ENCODE measurements at places on chromosomes 1 and 21.

GRCh38 chr1:217149791-217150190 lies 426.6 kb upstream of the ESRRG start:
- no peak for DNase-seq

DNA sequence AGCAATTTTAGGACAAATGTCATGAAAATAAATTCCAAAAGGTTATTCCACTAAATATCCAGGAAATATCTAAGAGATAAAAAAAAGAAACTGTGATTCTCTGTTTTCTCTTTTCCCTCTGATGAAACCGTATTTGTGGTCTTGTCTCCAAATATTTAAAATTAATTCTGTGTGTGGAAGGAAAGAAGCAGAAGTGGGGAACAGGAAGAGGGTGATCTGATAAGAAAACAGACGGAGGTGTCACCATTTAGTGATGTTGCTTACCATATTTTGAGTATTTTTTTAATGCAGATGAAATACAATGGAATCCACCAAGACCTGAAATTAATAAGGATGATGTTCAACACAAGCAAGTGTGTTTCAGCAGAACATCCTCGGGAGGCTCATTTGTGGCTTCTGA lies 29.6 kb downstream of the CLCA1 start:
- DNase-seq, result no peak

DNA sequence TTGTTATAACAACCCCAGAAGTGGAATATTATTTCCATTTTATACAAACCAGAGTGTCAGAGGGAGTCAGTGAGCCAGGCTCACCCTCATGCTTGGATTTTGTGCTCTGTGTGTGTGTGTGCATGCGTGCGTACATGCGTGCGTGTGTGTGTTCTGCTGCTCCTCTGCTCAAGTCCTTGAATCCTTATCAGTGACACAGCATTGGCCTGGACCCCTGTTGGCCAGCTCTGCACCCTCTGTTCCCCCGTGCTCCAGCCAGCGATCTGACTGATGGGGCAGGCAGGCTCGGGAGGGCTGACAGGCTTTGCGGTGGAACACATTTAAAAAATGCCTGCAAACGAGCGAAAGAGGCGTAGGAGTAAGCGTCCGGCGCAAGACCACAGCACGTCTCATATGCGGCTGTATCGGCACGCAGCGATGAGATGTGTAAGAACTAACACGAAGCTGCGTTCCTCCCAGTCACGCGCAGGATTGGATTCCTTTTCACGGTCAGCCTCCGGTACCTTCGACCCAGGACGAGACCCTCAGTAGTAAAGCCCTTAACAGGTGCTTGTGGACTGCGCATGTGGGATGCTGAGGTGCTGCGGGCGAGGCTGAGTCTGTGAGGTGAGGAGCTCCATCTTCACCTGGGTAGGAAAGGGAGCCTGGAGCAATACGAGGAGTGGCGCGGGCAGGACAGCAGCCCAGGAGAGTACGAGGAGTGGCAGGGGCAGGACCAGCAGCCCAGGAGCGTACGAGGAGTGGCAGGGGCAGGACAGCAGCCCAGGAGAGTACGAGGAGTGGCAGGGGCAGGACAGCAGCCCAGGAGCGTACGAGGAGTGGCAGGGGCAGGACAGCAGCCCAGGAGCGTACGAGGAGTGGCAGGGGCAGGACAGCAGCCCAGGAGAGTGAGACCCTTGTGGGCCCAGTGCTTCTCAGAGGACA lies 130.9 kb downstream of the GALNT2 start:
- DNase-seq, result no peak

- DNase-seq, result no peak
Measured at GRCh38 chr1:61636376-61636775, 88.6 kb downstream of the TM2D1 start.

DNA sequence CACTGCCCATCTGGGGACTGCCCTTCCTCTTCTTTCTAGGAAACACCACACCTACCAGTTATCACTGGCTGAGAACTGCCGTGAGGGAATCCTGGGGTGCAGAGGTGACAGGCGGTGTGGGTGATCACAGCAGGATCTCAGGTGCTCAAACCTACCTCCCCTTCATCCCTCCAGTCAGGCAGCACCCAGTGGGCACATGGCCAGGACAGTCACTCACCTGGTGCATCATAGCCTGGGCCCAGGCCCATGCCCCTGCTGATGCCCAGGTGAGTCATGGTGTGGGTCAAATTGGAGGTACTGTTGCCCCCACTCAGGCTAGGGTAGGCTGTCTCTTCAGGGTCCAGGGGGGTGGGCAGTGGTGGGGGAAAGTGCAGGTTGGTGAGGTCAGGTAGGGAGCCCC lies 5.3 kb upstream of the DENND4B start:
- no peak for DNase-seq

DNA sequence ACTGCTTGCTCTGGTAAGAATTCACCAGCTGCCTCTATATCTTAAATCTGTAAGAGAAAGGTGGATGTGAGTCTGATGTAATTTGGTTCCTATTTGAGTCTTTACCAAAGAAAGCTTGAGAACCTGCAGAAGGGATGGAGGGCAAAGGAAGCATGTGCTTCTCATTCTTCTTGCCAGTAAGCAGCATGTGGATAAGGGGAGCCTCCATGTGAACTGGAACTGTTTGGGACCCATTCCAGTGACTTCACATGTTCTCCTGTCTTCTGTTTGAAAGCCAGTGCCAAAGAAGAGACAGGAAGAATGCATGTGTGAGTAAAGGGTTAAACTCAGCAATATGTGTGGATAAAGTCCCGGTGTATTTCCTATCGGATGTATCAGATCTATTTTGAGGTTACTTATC lies 119.6 kb upstream of the ADGRL2 start:
- DNase-seq, result no peak

DNA sequence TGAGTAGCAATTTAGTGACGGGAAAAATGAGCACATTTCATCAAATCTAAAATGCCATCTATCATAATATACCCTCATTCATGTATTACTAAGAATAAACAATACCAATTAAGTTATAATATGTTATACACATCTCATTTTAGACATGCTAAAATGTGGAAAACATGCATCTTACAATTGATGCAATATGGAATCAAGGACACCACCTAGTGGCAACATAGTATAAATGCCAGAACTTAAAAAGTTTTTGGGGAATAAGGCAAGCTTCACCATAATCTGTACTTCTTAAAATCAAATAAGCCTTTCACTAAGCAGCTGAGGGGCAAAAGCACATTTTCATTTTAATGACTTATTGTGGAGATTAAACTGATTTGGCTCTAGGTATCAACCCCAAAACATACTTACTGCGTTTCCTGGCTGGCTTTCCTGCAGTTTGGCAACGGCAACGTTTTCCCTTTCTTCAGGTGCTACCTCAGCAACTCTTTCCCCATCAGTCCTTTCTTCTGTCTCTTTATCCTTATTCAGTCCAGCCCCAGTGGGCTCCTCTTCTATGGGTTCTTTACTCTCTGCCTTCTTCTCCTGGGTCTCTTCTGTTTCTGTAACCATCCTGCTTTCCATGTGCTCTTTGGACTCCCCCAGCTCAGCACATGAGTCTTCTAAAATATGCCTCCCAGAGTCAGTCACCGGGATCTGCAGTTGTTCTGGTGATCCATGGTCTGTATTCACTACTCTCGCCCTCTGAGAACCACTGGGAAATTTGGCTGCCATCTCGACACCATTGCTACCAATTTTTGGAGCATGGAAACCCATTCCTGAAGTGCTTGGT lies 11.4 kb downstream of the SDE2 start:
- DNase-seq, result no peak

- no peak for DNase-seq
Measured at GRCh38 chr1:39995973-39996393, 41.0 kb downstream of the MFSD2A start.

- no peak for DNase-seq
Measured at GRCh38 chr1:217105437-217105836, 382.2 kb upstream of the ESRRG start.

GRCh38 chr1:21255943-21256320 lies 34.3 kb downstream of the ECE1 start:
- no peak for DNase-seq

DNA sequence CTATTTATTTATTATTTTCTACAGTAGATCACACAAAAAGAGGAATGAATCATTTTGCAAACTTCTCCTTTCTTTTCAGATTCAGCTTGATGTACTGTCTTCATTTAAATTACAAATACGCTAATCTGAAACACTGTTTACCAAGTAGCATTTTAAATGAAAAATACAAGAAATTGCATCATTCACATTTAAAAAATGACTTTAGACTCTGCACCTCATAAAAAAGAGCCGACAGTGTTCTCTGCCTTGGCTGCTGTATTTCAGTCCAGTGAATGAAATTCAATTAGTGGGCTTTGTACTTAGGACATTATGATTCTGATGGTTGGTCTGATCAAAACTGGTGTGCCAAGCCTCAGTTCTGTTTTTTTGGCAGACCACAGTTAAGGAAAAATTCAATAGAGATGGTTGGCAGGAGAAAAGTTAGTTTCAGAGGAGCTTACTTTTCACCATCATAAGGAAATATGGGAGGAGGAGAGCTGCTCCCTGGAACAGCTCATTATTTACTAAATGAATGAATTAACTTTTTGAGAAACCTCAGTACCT lies 222.4 kb upstream of the ESRRG start:
- no peak for DNase-seq

GRCh38 chr1:54716299-54717047 lies 812 bp downstream of the TTC4 start:
- DNase-seq, result no peak

- DNase-seq, result no peak
Measured at GRCh38 chr1:23370330-23370708, 683 bp upstream of the ZNF436 start.

- DNase-seq, result no peak
Measured at GRCh38 chr21:33198346-33199099, 31.2 kb upstream of the IFNAR2 start.

DNA sequence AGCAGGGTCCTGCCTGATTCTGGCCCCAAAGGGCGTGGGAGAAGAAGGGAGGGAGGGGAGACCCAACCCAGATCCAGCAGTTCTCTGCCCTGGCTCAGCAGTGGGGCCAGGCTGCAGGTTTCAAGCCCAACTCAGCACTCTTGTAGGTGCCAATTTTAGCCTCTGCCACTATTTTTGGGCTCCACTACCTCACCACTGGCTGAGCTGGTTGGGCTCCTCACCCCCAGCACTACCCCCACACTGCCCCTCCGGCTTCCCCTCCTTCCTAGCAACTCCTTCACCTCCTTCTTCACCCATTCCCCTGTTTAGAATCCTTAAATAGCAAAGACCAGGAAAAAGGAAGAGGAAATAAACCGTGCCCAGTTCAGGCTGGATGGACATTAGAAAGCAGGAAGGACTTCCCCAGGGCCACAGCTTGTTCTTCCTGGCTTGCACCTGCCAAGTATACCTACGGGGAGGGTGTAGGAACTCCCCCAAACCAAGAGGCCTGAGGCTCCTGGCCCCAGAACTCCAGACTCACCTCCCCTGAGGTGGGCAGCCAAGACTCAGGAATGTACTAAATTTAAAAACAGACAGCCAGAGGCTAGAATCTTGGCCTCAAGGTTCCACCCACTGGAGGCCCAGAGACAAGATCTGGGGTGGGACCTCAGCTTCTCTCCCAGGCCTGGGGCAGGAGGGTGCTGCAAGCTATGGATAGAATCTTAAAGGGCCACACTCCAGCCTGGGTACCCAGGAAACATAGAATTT lies 1.4 kb upstream of the ARHGEF2 start:
- DNase-seq, result no peak

GRCh38 chr1:21764615-21765423 lies 18.1 kb downstream of the USP48 start:
- DNase-seq, result peak; percentile 94

GRCh38 chr1:223712850-223713474 lies 623 bp downstream of the CAPN2 start:
- no peak for DNase-seq

DNA sequence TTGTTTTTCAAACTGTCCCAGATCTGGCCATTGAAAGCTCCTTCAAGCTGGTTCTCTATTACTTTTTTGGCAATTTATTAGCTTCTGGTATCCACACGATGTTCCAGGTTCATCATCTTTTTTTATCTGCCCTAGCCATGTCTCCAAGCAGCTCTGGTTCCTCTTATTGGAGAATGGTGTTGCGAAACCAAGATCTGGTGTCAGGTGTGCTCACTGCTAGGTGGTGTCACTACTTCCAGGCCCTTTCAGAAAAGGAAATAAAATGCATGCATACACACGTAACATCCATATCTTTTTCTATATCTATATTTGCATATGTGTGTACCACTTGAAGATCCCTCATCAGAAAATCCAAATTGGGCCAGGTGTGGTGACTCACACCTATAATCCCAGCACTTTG lies 53.3 kb downstream of the GATAD2B start:
- DNase-seq, result no peak
